ENCODE measurements at places on chromosomes 5 and 9. TPM values are rescaled to one million over a fixed set of nuclear protein-coding genes. Genes with fewer than 3 reads are reported as not detected.

The LTC4S gene
- polyA plus RNA-seq: 2.9 TPM

The PRRX2 gene
- polyA plus RNA-seq: not detected

The SPATA31E1 gene
- polyA plus RNA-seq: not detected

The GZMA gene
- 713 TPM for polyA plus RNA-seq

The SPINK6 gene
- polyA plus RNA-seq: not detected

The LURAP1L gene
- not detected for polyA plus RNA-seq

The FGF1 gene
- not detected for polyA plus RNA-seq

The HRH2 gene
- polyA plus RNA-seq: 5.5 TPM

The EIF4E1B gene
- not detected for polyA plus RNA-seq

The SLC36A2 gene
- polyA plus RNA-seq: not detected

The NR2F1-AS1 gene
- polyA plus RNA-seq: not detected

The TMEM215 gene
- not detected for polyA plus RNA-seq

The BTNL8 gene
- not detected for polyA plus RNA-seq

The SHLD3 gene
- polyA plus RNA-seq: 7.2 TPM

The INSL4 gene
- not detected for polyA plus RNA-seq

The ZNF474 gene
- polyA plus RNA-seq: not detected

The PPP3R2 gene
- not detected for polyA plus RNA-seq

Data from naive thymus-derived CD8-positive, alpha-beta T cell (primary cell).